ENCODE measurements at places on chromosomes 2 and 18. TPM values are rescaled to one million over a fixed set of nuclear protein-coding genes. Genes with fewer than 3 reads are reported as not detected.

Gene VIL1
- total RNA-seq = not detected

DNA sequence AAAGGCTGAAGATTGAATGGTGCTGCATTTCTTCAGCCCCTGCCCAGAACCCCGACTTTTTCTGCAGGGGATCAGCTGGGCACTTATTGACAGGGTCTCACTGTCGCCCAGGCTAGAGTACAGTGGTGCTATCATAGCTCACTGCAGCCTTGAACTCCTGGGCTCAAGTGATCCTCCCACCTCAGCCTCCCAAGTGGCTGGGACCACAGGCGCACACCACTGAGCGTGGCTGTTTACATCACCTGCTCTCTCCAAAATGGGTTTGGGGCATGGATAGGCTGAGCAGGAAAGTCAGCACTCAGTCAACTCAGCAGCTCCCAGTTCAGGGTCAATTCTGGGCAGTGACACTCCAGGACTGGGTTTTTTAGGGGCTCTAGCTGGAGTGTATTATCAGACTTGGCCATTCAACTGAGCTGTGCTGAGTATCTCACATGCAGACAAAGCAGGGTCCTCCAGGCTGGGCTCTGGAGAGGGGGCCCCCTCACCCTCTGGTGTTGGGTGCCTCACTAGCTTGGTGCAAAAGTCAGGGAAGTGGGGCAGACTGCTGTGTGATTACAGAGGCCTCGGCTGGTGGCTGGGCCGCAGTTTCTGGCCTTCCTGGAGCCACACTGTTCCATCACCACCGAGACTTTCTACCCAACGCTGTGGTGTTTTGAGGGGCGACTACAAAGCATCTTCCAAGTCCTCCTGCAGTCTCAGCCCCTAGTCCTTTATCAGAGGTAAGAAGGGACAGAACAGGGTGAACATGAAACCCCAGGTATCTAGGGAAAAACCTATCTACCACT lies 4.5 kb downstream of the ABHD1 start:
- DNase-seq = no peak

Gene DSG1
- not detected for total RNA-seq

- no peak for DNase-seq
Measured at GRCh38 chr2:95297639-95298395, 670 bp downstream of the KCNIP3 start.

- DNase-seq = peak; percentile 70
Measured at GRCh38 chr18:79378536-79379250, 17.0 kb upstream of the NFATC1 start.

GRCh38 chr2:233492751-233493150 lies 73.8 kb downstream of the USP40 start:
- no peak for DNase-seq

Gene IKZF2
- total RNA-seq = 22.2 TPM

- peak; percentile 94 for DNase-seq
Measured at GRCh38 chr2:25618676-25619075, 54.7 kb downstream of the DTNB start.

DNA sequence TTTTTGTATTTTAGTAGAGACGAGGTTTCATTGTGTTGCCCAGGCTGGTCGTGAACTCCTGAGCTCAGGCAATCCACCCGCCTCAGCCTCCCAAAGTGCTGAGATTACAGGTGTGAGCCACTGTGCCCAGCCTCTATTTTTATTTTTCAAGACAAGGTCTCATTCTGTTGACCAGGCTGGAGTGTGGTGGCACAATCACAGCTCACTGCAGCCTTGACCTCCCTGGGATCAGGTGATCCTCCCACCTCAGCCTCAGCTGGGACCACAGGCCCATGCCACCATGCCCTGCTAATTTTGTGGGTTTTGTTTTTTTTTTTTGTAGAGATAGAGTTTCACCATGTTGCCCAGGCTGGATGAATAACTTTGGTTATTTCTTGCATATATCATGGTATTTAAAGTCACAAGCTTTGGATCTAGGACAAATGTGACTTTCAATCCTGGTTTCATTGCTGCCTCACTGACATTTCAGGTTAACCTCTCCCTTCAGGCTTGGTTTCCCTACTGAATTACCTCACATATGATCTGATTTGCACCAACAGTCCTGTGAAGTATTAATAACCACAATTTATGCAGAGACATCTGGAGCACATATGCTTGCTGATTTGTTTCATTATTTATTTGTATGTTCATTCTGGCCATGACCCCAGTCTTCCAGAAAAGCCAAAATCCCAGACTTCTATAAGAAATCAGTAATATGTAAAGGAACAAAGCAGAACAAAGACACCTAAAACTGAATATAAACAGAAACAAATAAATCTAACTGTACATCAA lies 17.5 kb upstream of the RAB31 start:
- DNase-seq = no peak

GRCh38 chr2:4174796-4175195 lies 471.4 kb downstream of the DCDC2C start:
- no peak for DNase-seq

Data from PC-9 (cell line).